ENCODE measurements at places on chromosomes 16 and 17. TPM values are rescaled to one million over a fixed set of nuclear protein-coding genes. Genes with fewer than 3 reads are reported as not detected.

Gene MTSS2
- 10.9 TPM for polyA plus RNA-seq

Gene DECR2
- polyA plus RNA-seq, result 39.1 TPM

Gene TP53TG3D
- not detected for polyA plus RNA-seq

Gene PIP4K2B
- polyA plus RNA-seq, result 6.6 TPM

Gene PTGES3L
- polyA plus RNA-seq, result 2.1 TPM

Gene TP53TG3B
- polyA plus RNA-seq, result not detected

Gene PDF
- 6.5 TPM for polyA plus RNA-seq

Gene SEZ6
- polyA plus RNA-seq, result not detected

Gene CDRT15L2
- polyA plus RNA-seq, result not detected

Gene KRTAP2-3
- polyA plus RNA-seq, result not detected

Gene TP53I13
- polyA plus RNA-seq, result 14.4 TPM

Gene PKD1
- 11.4 TPM for polyA plus RNA-seq

Gene DHRS7C
- polyA plus RNA-seq, result not detected

Gene NHERF2
- polyA plus RNA-seq, result 46.7 TPM

Gene PIRT
- 3.6 TPM for polyA plus RNA-seq

Gene CUEDC1
- polyA plus RNA-seq, result 20.0 TPM

Gene SPN
- polyA plus RNA-seq, result 6.7 TPM

Gene TMEM88
- 9.0 TPM for polyA plus RNA-seq

Gene PMP22
- polyA plus RNA-seq, result 48.9 TPM

Gene GRIN2A
- polyA plus RNA-seq, result under 0.01 TPM

Gene TXNDC11
- polyA plus RNA-seq, result 37.8 TPM

Gene CBLN1
- polyA plus RNA-seq, result not detected

Gene NHLRC4
- polyA plus RNA-seq, result 1.5 TPM

Gene MT1G
- polyA plus RNA-seq, result 47.9 TPM
